T-helper 2 cell treated with Interferon-gamma antibody and Interleukin-4, amounts not matched to agents 5 μg/mL and 100 μg/mL, for 36 hours (primary cell): ENCODE measurements at places on chromosomes 7 and 10.
A peak's percentile ranks its signal among the peaks of the same experiment; 100 is the strongest.

GRCh38 chr10:21285207-21285606 lies 240.3 kb downstream of the SKIDA1 start:
- peaks cover under 1% of the 10 kb centered on the region for H3K27me3 ChIP-seq
- DNase-seq, result no peak
- no peak overlapping the region for H3K4me3 ChIP-seq
- H3K36me3 ChIP-seq, result no peaks in the 10 kb centered on the region
- H3K4me1 ChIP-seq, result no peaks in the 10 kb centered on the region

DNA sequence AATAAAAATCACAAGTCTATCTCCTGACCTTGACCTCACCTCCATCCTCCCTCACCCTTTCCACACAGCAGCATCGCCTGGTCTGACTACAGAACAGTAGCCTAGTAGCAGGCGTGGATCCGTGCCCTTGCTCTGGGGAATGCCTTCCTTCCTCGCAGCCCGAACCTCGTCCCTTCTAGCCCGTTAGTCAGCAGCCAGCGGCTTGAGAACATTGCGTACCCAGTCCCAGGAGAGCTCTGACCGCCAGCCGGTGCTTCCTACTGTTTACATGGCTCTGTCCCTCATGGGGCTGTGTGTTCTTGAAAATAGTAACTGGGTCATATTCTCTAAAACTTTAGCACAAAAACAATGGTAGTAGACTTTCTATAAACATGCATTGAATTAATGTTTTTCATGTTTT lies 682.7 kb upstream of the IGFBP3 start:
- no peak for DNase-seq
- no peak overlapping the region for H3K27ac ChIP-seq
- H3K4me3 ChIP-seq, result no peak overlapping the region
- no peaks in the 10 kb centered on the region for H3K27me3 ChIP-seq
- no peaks in the 10 kb centered on the region for H3K36me3 ChIP-seq

DNA sequence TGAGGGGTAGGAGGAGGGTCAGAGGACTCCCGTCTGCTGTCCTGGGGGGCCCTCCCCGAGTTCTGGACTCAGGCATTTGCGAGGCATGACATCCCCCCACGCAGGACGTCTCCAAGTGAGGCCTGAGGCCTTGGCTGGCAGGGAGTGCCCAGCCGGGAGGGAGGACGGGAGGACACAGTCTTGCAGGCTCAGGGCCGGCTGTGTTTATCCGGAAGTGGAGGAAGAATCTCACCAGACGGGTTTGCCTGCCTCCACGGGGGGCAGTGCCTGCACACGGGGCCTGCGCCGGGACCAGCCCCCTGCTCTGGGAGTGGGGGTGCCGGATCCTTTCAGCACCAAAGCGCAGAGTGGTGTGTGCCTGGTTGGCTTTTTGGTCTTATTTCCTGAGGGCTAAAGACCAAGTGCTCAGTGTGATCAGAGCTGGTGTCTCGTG lies 10.9 kb downstream of the PWWP2B start:
- H3K36me3 ChIP-seq, result peaks cover 2% of the 10 kb centered on the region
- no peak overlapping the region for H3K27ac ChIP-seq

DNA sequence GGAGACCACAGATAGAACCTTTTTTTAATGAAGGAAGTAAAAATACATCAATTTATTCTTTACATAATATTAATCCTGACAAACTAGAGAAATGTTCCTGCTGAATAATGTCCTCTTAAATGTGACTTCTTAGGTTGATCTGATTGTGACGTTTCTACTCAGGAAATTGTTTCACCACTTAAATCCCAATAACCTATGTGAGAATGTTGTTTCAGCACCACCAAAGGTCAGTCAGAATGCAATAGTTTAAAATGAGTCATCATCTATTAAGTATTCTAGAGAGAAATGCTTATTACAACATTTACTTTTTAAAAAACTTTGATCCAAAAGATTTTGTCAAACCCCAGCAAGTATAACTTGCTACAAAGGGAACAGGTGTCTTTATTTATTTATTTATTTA lies 155.4 kb upstream of the CACNA2D1 start:
- H3K4me3 ChIP-seq, result no peak overlapping the region
- no peak for DNase-seq

- H3K4me3 ChIP-seq, result no peak overlapping the region
- DNase-seq, result no peak
- peaks cover 20% of the 10 kb centered on the region for H3K27me3 ChIP-seq
- peaks cover 8% of the 10 kb centered on the region for H3K4me1 ChIP-seq
- H3K27ac ChIP-seq, result no peak overlapping the region
- H3K36me3 ChIP-seq, result no peaks in the 10 kb centered on the region
Measured at GRCh38 chr7:44307905-44308595, 17.3 kb downstream of the CAMK2B start.

- no peaks in the 10 kb centered on the region for H3K36me3 ChIP-seq
- peaks cover 13% of the 10 kb centered on the region for H3K4me1 ChIP-seq
- no peak overlapping the region for H3K4me3 ChIP-seq
- no peak for DNase-seq
- no peaks in the 10 kb centered on the region for H3K27me3 ChIP-seq
- no peak overlapping the region for H3K27ac ChIP-seq
Measured at GRCh38 chr7:368651-369475, 78.9 kb downstream of the FOXL3 start.

- no peaks in the 10 kb centered on the region for H3K4me1 ChIP-seq
- no peak for DNase-seq
- peaks cover 28% of the 10 kb centered on the region for H3K27me3 ChIP-seq
- H3K36me3 ChIP-seq, result no peaks in the 10 kb centered on the region
- H3K27ac ChIP-seq, result no peak overlapping the region
Measured at GRCh38 chr10:48526846-48527505, 77.9 kb downstream of the ARHGAP22 start.

DNA sequence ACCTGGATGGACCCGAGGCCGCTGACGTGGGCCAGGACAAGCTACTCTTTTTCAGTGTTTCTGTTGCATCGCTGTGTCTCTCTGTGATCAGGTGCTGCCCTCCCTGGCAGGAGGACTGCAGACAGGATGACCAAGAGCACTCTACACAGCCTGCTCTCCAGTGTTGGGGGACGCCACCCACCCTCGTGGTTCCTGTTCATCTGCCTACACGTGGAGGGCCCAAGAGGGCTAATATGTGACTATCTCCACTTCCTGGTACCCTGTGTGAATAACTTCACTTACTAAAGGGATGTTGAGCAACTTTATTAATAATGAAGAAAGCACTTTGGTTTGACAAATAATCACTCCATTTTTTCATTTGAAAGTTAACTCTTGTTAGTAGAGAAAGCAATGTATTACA lies 101.3 kb downstream of the EGFR start:
- DNase-seq, result no peak
- no peaks in the 10 kb centered on the region for H3K4me1 ChIP-seq
- peaks cover 13% of the 10 kb centered on the region for H3K27me3 ChIP-seq
- H3K27ac ChIP-seq, result no peak overlapping the region
- H3K36me3 ChIP-seq, result no peaks in the 10 kb centered on the region

DNA sequence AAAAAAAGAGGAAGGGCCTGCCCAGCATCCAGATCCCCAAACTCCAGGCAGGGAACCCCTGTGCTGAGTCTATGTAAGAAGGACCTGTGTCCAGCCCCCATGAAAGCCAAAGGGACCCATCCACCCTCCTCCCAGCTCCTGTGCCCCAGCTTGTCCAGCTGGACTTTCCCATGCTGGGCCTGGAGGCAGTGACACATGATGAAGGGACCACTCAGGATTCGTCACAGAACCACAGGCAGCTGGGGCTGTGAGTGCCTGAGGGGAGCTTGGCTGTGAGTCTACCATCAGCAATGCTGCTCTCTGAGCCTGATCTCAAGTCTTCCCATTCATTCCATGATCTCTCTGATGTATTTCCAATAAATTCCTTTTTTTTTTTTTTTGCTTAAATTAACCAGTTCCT lies 36.2 kb upstream of the MNX1 start:
- no peaks in the 10 kb centered on the region for H3K36me3 ChIP-seq
- no peaks in the 10 kb centered on the region for H3K4me1 ChIP-seq
- no peak overlapping the region for H3K27ac ChIP-seq

DNA sequence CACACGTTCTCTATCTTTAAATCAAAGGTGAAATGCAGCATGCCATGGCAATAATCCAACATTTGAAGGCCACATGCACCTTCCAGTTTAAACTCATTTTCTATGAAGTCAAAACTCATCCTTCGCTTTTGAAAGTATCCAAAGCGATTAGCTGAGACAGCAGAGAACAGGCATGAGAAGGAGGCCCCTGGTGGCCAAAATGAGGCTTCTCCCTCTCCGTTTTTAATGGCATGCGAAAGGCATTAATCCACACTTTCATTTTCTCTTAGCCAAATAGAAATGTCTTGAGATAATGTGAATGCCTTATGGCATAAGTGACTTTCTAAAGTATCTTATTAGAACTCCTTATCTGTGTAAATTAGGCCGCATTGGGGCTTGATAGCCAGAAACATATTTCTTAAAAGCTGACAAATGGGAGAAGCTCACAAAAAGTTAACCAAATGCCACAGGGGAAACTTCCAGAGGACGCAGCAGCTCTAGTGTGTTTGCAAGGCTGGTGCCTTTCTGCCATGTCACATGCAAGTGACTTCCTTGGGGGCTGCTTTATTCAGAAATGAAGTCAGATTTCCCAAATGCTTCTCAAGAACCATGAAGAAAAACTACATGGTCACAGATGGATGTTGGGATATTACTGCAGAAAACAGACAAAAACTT lies 1189.6 kb downstream of the SORCS1 start:
- no peaks in the 10 kb centered on the region for H3K4me1 ChIP-seq
- no peak for DNase-seq
- peak overlapping the region; percentile 46 for H3K4me3 ChIP-seq
- H3K27me3 ChIP-seq, result no peaks in the 10 kb centered on the region

- peaks cover 15% of the 10 kb centered on the region for H3K4me1 ChIP-seq
- no peak for DNase-seq
- peaks cover 14% of the 10 kb centered on the region for H3K36me3 ChIP-seq
Measured at GRCh38 chr10:75159519-75159918, 48.1 kb downstream of the SAMD8 start.

DNA sequence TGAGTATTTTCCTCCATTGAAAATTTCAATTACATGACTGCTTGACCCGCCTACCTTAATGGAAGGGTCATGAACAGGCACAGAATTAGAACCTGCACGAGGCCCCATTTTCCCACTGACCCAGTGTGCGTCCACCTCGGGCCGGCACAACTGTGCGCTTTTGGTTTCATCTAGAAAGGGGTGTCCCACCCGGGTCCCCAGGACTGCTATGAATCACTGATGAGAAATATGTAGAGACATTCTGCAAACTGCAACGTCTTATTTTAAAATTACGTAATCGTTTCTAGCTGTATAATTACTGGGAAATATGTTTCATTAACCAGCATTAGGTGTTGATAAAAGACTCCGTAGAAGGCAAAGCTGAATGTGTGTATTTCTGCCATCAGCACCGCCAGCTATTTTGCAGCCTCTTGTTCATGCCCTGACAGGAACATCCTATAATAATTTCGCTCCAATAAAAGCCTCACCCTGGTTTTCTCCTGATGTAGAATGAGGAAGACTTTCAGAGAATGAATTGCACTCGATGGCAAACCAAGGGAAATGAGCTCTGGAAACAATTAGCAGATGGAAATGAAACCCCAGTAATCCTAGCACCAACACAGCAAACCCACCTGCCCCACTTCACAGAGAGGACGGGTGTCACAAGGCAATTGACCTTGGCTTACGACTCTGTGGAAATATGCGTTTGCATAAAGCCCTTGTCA lies 562.1 kb downstream of the DNAJB6 start:
- no peak overlapping the region for H3K27ac ChIP-seq
- H3K36me3 ChIP-seq, result no peaks in the 10 kb centered on the region
- no peaks in the 10 kb centered on the region for H3K27me3 ChIP-seq

DNA sequence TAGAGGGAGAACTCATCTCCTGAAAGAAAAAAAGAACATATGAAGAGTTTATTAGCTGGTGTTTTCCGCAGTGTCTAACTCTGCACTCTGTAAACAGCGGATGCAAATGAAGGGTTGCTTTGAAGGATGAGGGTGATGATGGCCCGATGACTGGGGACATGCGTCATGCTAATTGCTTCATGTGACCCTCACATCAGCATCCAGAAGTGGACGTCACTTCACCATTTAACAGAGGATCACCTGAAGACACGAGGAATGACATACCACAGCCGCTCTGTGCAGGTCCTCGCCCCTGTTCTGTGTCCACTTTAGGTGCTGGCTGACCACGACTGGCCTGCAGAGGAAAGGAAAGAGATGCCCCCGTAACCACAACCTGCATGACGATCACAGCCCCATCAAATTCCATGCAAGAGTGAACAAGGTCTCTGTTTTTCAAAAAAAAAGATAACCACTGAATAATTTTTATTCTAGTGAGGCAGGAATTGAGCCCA lies 82.9 kb downstream of the KLF6 start:
- no peak overlapping the region for H3K27ac ChIP-seq
- no peak overlapping the region for H3K4me3 ChIP-seq
- DNase-seq, result no peak
- no peaks in the 10 kb centered on the region for H3K4me1 ChIP-seq
- H3K36me3 ChIP-seq, result no peaks in the 10 kb centered on the region
- peaks cover 35% of the 10 kb centered on the region for H3K27me3 ChIP-seq

GRCh38 chr10:98478430-98479222 lies 31.9 kb upstream of the HPS1 start:
- peaks cover 5% of the 10 kb centered on the region for H3K27me3 ChIP-seq
- DNase-seq, result no peak
- peaks cover 6% of the 10 kb centered on the region for H3K4me1 ChIP-seq
- H3K36me3 ChIP-seq, result no peaks in the 10 kb centered on the region
- H3K27ac ChIP-seq, result no peak overlapping the region
- no peak overlapping the region for H3K4me3 ChIP-seq

DNA sequence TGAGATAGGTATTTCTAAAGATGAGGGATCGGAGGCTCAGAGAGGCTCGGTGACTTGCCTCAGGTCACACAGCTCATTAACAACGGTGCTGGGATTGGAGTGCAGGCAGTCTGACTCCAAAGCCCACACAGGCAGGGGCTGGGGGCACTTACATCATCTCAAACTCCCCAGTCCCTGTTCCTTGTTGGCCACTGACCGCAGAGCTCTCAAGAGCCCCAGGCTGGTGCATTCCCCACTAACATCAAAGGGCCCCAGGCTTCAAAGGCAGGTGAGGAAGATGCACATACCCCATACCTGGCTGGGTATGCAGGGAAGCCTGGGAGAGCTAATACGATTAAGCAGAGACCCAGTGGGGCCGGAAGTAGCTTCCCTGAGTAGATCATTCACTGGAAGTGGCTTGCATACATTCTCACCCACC lies 13.7 kb upstream of the NODAL start:
- H3K27ac ChIP-seq, result no peak overlapping the region
- DNase-seq, result no peak
- H3K36me3 ChIP-seq, result no peaks in the 10 kb centered on the region
- H3K4me1 ChIP-seq, result no peaks in the 10 kb centered on the region

DNA sequence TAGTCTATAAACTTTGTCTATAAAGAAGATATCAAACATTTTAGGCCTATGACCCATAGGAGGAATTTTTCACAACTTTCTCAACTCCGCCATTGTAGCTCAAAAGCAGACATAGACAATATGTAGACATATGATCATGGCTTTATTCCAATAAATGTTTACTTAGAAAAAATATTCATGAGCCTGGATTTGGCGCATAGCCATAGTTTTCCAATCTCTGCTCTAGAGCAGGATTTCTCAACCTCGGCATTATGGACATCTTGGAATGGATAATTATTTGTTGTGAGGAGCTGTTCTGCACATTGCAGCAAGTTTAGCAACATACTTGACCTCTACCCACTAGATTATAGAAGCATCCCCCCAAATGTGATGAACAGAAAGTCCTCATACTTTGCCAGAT lies 532.6 kb downstream of the ANKRD7 start:
- H3K27ac ChIP-seq, result no peak overlapping the region
- H3K36me3 ChIP-seq, result no peaks in the 10 kb centered on the region
- no peak overlapping the region for H3K4me3 ChIP-seq

GRCh38 chr7:135209225-135209834 lies 2.0 kb downstream of the WDR91 start:
- no peaks in the 10 kb centered on the region for H3K27me3 ChIP-seq
- H3K4me3 ChIP-seq, result no peak overlapping the region
- H3K27ac ChIP-seq, result no peak overlapping the region
- H3K36me3 ChIP-seq, result peaks cover 18% of the 10 kb centered on the region
- no peak for DNase-seq
